ENCODE measurements at places on chromosomes 7 and 10.

- DNase-seq, result no peak
These were observed 11.5 kb downstream of the TPK1 start for GRCh38 chr7:144824360-144824759.

- DNase-seq, result no peak
These were observed 510.3 kb downstream of the PTPRN2 start for GRCh38 chr7:158077151-158077840.

GRCh38 chr7:132270517-132270916 lies 305.8 kb downstream of the PLXNA4 start:
- no peak for DNase-seq

- DNase-seq, result no peak
These were observed 106.1 kb upstream of the BTBD16 start for GRCh38 chr10:122164815-122165483.

GRCh38 chr7:142355328-142355727 lies 97.5 kb upstream of the PRSS58 start:
- no peak for DNase-seq

GRCh38 chr10:55098452-55098851 lies 297.4 kb upstream of the PCDH15 start:
- DNase-seq, result no peak

- no peak for DNase-seq
These were observed 1.0 kb downstream of the CRTAC1 start for GRCh38 chr10:98029149-98030092.

Measured in T1000 (cell line).